ENCODE measurements at places on chromosomes 6 and 20. TPM values are rescaled to one million over a fixed set of nuclear protein-coding genes. Genes with fewer than 3 reads are reported as not detected.

POLR3F gene
- total RNA-seq, result 13.3 TPM

GFOD1 gene
- 16.9 TPM for total RNA-seq

CCN6 gene
- not detected for total RNA-seq

DEFB129 gene
- total RNA-seq, result not detected

SAMD5 gene
- total RNA-seq, result 0.88 TPM

RALGAPA2 gene
- total RNA-seq, result 11.3 TPM

LY6G6F gene
- total RNA-seq, result not detected

OR2H2 gene
- total RNA-seq, result not detected

COL12A1 gene
- total RNA-seq, result 534 TPM

TREML4 gene
- not detected for total RNA-seq

KIF25 gene
- total RNA-seq, result 0.14 TPM

TMEM74B gene
- total RNA-seq, result not detected

SLC22A1 gene
- total RNA-seq, result 1.4 TPM

MRAP2 gene
- 0.59 TPM for total RNA-seq

LIN28B gene
- total RNA-seq, result 0.05 TPM

MICA gene
- total RNA-seq, result 207 TPM

LINC00237 gene
- not detected for total RNA-seq

TIAM2 gene
- 9.1 TPM for total RNA-seq

METTL24 gene
- not detected for total RNA-seq

RRAGD gene
- total RNA-seq, result 0.37 TPM

OR2J3 gene
- total RNA-seq, result not detected

PPIL6 gene
- total RNA-seq, result 2.9 TPM

FBXL4 gene
- total RNA-seq, result 24.0 TPM

TRERF1 gene
- total RNA-seq, result 1.8 TPM

BTN1A1 gene
- total RNA-seq, result not detected

CDSN gene
- total RNA-seq, result not detected

HLA-DPB1 gene
- total RNA-seq, result 2.4 TPM

MAFB gene
- total RNA-seq, result 0.14 TPM
